ENCODE measurements at places on chromosomes 2 and 18.

- DNase-seq = no peak
These were observed 102.1 kb downstream of the LRP2 start for GRCh38 chr2:169260246-169260645.

DNA sequence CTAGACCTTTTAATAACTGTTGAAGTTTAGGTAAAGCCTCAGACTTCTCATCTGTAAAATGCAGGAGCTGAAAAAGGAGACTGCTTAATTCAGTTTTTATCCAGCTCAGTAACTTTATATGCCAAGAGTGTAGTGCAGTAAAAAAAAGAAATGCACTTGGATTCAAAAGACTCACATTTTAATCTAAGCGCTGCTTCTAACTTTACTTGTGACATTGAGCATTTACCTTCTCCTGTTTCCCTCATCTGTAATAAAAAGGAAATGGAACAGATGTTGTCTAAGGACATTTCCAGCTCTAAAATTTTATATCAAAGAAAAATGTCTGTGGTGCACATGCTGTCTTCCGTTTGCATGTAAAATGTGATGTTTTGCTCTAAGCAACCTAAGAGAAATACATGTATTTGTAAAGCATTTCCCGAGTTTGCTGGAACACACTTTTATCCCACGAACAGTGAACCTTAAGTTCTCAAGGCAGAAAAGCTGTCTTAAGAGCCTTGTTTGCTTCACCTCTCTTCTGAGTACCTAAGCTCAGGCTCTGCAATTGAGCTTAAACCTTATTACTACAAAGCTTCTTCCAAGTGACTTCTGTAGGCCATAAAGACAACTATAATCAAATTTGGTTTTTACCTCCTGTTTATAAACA, 24.2 kb upstream of the TANK start:
- DNase-seq = no peak

DNA sequence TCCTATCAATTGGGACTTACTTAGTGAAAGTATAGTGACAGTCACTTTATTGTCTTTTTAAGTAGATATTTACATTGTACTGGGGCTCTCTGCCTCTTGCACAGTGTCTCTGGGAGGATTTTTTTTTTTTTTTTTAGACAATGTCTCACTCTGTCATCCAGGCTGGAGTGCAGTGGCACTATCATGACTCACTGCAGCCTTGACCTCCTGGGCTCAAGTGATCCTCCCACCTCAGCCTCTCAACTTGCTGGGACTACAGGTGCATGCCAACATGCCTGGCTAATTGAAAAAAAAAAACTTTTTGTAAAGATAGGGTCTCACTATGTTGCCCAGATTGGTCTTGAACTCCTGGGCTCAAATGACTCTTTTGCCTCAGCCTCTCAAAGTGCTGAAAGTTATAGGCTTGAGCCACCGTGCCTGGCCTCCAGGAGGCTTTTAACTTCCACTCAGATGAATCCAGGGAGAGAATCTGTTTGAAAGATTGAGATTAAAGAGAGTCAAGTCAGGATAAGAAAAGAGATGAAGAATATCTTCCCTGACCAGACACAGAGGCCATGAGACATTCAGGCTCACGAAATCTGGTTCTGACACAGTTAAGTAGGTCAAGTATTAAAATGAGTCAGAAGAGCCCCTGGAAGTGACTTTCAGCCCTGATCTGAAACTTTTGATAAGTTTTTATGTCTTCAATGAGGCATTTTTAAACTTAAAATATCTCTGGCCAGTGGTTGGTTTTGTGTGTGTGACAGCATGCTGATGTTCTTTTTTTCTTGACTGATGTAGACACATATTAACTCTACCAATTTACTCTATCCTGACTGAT, 18.3 kb downstream of the ARHGEF33 start:
- no peak for DNase-seq

- DNase-seq = no peak
These were observed 316.4 kb downstream of the MYCN start for GRCh38 chr2:16256601-16257321.

DNA sequence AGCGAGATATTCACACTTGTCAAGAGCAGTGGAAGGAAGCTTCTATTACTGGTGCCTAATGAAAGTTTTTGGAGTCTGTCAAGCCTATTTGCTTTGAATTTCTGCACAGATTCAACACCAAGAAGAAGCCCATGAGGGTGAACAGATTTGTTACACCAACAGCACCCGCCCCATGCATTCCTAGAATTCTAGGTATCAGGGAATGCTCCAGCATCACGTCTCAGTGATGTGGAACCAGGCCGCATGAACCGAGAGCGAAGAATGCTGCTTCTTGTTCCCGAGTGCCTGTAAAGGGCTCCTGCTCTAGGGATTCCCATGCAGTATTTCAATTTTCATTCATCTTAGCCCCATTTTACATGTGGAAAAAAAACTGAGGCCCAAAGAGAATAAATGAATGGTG, 69.7 kb downstream of the KCNF1 start:
- DNase-seq = no peak

GRCh38 chr2:235087832-235088495, 136.1 kb downstream of the SH3BP4 start:
- peak; percentile 32 for DNase-seq

GRCh38 chr2:237306083-237306786, 107.7 kb downstream of the COL6A3 start:
- DNase-seq = peak; percentile 79

DNA sequence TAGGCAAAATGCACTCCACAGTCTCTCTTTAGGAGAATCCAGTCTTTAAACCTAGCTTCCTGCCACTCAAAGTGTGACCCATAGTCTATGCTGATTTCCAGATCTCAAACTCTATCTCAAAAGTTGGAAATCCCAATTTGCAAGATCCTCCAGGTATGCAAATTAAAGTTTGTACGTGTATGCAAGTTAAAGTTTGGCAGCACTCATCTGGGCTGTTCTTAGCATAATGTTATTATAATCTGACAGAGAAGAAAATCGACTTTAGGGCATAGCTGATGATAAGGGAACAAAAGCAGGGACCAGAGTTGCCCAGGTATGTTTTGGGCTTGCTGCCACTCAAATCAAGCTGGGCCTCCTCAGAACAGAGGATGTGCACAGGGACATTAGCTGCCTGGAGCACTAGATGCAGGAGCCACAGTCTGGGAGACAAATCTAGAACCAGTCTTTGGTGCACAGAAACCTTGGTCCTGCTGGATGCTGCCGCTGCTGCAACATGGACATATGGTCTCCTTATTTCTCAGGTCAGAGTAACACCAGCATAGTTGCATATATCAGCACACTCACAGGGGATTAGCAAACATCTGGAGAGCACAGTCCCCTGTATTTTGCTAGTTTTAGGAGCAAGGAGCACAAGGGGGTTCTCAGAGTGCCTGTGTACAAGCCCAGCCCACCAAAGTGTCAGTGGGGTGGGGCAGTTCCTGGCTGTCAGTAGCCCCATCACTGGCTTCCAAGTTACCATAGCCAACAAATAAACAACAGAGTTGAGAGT, 242.6 kb downstream of the TTC32 start:
- DNase-seq = no peak

- DNase-seq = no peak
These were observed 3.1 kb downstream of the MGAT5 start for GRCh38 chr2:134256956-134257355.

- DNase-seq = peak; percentile 47
These were observed 278.6 kb downstream of the SLC8A1 start for GRCh38 chr2:40173276-40173675.

DNA sequence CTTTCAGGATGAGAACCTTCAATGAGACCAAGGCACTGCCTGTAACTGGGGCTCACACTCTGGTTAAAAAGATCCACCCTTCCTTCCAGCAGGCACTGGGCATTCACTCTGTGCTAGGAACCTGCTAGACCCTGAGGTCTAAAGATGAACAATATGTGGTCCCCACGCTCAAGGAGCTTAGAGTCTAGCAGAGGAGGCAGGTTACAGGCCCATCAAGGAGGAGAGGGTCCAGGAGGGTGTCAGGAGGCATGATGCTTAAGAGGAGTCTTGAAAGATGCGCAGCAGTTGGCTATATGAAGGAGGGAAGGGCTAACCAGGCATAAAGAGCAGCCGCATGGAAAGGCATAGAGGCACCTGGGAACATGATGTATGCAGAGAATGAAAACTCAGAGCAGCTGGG, 4.5 kb downstream of the ANKRD53 start:
- no peak for DNase-seq

DNA sequence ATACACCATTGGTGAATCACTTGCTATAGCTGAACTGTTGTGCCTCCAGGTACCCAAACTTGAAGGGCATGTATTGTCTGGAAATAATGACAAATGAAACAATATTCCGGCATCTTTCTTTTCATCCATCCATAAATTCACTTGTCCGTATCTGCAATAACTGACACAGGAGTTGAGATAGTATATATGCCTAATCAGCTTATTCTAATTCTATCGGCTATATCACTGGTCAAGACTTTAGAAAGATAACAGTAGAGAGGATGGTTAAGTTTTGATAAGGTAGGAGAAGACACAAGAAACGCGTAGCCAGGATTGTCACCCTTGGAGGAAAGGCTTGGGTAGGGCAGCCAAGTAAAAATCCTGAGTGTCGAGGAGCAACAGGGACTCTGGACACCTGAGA, 1634.6 kb upstream of the CELF4 start:
- no peak for DNase-seq

GRCh38 chr2:202108345-202108744, 35.3 kb downstream of the KIAA2012 start:
- no peak for DNase-seq

GRCh38 chr18:69934601-69935265, 12.9 kb downstream of the CD226 start:
- no peak for DNase-seq

DNA sequence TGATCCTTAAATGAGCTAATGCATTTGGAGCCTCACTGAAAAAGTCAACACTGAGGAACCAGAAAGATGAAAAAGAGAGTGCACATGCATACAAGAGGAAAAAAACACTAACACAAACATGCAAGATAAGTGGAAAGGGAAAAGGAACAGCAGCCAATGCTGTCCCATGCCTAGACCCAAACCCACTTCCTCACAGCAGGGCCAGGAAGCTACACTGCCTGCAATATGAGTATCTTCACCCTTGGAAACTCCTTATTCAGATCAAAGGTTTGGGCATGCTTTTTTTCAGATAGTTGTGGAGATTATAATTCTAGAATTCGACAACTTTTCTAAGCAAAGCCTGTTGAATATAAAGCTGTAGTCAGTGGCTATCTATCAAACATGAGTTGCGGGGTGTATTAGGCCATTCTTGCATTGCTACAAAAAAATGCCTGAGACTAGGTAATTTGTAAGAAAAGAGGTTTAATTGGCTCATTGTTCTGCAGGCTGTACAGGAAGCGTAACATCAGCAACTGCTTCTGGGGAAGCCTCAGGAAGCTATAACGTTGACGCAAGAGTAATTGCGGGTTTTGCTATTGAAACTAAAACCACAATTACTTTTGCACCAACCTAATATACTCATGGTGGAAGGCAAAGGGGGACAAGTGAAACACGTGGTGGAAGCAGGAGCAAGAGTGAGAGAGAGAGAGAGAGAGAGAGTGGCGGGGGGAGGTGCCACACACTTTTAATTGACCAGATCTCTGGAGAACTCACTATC, 138.2 kb downstream of the MBD2 start:
- DNase-seq = no peak

DNA sequence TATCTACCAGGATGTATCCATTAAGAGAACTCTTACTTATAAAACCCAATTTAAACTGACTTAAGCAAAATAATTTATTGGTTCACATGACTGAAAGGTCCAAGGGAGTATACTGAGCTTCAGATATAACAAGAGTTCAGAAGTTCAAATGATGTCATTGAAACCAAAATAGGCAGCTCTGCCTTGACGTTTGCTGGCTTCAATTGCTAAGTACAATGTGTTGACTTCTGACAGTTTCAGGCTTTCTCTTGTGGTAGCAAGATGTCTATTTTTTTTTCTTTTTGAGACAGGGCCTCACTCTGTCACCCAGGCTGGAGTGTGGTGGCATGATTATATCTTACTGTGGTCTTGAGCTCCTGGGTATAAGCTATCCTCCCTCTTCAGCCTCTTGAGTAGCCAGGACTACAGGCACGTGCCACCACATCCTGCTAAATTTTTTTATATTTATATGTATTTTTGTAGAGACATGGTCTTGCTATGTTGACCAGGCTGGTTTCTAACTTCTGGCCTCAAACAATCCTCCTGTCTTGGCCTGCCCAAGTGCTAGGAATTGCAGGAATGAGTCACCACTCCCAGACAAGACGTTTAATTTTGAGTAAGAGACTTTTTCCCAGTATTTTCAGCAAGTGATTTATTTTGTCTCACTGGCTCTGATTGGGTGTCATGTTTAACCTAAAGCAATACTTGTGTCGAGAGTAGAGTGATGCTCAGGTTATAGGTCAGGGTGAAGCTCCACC, 184.8 kb downstream of the NR4A2 start:
- DNase-seq = no peak

- DNase-seq = no peak
These were observed 269.3 kb upstream of the MYT1L start for GRCh38 chr2:2600366-2600765.

DNA sequence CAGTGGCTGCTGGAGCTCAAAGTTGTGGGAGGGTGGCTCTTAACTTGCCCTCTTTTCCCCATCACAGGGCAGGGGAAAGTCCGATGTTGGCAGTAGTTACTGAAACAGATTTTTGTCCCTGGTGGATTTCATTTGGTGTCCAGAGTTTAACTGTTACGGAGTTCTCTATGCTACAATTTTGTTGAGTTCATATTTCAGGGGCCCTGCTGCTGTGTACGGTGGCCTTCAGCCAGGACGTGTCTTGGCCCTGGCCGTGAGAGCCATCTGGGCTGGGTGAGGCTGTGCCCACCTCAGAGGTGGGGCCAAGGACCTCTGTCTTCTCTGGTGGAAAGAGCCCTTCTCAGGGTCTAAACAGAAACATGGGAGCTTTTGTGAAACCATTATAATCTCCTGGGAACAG, 67.4 kb downstream of the SH3YL1 start:
- no peak for DNase-seq

DNA sequence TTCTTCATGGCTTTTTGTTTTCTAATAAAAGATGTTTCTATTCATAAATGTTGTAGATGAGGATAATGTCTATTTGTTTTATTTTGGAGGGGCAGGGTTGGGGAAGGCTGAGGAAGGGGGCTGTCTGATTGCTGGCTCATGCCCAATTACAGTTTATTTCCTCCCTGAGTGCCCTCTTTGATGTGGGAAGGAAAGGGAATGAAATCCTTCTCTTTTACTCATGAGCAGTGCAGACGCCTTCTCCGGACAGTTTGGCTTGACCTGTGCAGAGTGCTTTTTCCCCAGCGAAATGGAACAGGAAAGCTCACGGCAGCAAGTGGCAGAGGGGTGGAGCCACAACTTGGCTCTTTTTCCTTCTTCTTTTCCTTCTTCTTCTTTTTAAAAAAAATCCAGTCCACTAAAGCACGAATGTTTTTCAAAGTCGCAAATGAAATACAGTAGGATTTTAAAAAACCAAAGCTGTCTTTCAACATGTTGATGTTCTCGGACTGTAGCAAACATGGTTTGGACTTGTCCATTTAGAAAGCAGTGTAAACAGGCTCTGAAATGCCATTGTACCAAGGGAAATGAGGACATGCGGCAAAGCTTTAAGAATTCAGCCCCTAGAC, 34.5 kb downstream of the RAB31 start:
- peak; percentile 44 for DNase-seq

- DNase-seq = no peak
These were observed 61.3 kb downstream of the NEB start for GRCh38 chr2:151673016-151673415.

All from fibroblast of upper back skin (primary cell).